ENCODE measurements at places on chromosomes 1 and 21.

DNA sequence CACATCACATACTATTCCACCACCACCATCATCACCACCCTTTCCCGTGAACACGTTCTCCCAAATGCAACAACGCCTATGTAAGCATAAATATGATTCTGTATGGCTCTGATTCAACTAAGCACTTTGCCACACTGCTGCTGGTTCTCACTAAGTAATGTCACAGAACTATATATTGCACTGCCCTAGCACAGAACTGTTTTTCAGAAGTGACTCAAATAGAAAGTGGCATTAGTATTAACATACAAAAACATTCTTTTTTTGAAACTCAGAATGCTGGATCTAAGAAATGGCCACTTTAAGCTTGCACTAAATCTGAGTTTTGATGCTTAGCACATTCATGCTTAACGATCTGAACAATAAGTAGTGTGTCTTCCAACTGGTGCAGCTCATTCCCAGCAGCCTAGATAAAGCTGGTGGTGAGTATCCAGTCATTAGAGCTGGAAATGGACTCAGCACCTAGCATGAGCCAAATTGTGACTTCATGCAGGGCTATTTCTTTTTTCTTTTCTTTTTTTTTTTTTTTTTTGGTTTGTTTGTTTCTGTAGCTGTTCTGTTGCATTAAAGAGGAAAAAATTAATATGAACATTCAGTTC lies 46.2 kb upstream of the ZC3H11B start:
- no peak for DNase-seq

DNA sequence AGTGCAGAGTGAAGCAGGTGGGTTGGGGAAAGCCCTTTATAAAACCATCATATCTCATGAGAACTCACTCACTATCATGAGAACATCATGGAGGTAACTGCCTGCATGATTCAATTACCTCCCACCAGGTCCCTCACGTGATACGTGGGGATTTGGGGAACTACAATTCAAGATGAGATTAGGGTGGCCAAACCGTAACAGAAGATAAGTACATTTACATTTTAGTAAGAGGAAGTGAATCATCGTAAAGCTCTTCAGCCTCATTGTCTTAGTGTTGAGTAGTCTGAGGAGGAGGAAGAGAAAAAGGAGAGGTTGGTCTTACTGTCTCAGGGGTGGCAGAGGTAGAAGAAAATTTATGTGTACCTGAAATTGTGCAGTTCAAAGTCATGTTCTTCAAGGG lies 1053.4 kb upstream of the ADGRL4 start:
- DNase-seq, result no peak

DNA sequence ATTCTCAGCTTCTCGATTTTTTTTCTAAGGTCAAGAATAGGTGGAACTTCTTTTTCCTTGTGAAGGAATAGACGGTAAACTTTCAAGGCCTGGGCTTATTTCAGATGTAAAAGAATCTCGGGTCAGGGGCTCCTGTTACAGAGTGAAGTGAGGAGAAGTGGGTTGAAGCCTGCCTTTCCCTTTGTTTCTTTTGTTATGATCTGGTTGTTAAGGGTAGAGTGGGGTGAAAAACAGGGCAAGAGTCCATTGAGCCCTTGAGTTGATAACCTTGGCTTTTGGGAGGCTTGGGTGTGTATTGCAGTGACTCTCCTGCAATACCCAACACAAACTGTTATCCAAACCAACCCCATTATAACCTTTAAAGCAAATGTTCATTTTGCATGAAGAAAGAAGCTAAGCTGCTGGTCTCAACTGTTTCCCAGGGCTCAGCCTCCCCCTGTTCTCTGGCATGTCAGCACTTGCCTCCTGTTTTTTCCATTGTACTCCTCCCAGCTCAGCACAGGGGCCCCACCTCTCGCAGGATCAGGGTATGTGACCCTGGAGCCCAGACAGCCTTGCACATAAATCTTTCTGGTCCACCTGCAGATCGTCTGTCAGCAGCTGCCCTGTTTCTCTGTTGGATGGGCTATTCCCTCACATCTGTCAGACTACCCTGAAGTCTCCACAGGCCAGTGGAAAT lies 102.4 kb downstream of the CACHD1 start:
- DNase-seq, result no peak

DNA sequence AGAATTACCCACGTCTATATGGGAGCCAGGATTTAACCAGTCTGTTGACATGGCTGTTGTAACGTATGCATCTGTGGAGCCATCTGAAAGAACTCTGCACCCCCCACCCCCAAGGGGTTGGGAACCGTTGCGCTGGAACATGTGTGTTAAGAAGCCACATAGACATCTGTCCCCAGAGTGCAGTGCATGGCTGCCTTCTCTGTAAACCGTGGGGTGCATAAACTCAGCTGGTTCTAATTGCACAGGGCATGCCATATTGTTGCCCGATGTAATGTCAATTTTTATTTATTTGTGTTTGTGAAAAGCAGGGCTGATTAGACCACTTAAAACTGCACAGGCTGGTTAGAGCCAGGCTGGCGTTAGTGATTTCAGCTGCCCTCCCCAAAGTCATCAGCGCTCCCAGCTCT lies 70.1 kb upstream of the ROR1 start:
- no peak for DNase-seq

DNA sequence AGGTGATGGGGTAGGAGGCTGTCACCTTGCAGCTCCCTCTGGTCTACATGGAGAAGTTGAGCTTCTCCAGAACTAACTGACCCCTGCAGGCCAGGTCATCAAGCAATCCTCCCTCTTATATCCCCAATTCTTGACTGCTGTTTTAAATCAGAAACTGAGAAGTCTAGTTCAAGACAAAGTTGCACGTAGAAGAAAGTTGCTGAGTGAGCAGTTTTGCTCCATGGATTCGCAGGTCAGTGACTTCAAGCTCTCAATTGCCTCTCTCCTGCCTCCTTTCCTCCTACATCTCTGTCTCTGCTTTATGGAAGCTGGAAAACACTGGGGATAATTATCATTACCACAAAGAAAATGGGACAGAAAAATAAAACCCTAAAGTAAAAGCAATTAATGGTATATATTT lies 32.8 kb upstream of the GBP5 start:
- no peak for DNase-seq

GRCh38 chr1:19365721-19366120 lies 53.6 kb downstream of the SLC66A1 start:
- DNase-seq, result no peak

GRCh38 chr1:81186261-81186660 lies 614.5 kb upstream of the ADGRL2 start:
- no peak for DNase-seq

DNA sequence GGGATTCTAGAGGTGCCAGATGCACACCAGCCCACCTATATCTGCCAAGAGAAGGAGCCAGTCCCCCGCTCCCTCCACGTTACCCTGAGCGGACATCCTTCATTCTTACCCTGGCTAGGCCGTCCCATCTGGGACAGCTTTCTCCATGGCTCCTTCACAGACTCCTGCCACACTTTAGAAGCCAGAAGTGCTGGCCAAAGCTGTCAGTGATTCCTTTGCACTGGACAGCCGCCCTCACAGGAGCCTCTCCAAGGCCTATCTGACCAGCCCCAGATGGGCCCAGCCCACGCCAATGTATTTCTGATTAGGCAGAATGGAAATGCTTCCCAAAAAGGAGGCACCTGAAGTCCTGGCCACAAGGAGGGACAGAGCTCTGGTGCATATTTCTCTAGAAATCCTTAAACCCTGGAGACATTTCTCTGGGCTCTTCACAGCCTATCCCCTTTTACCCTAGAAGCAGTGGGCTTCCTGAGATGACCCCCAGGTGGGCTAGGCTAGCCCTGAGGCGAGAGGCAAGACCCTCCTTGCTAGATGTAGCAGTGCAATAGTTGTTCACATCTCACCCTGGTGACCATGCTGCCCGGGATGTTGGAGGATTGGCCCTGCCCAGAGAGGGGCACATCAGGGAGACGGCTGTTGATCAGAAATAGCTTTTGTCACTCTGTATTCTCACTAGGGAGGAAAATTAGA lies 44.1 kb downstream of the RASSF5 start:
- no peak for DNase-seq

DNA sequence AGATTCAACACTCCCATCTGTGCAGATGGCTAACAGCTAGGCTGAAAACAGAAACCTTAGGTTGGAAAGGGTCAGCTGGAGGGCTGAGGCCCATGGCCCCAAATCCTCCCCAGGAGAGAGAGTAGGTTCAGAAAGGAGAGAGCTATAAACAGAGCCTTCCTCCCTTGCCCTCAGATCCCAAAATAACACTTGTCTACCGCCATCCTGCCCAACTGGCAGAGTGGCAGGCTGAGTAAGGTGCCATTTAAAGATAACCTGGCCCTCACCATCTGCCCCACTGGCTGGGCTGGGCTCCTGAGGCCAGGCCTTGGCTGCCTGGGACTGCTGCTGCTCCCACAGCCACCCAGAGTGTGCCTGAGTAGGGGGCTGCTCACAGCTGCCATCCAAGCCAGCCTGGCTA lies 4.3 kb upstream of the SHISA4 start:
- DNase-seq, result no peak

- peak; percentile 13 for DNase-seq
Measured at GRCh38 chr1:167720965-167721616, 691 bp upstream of the MPZL1 start.

GRCh38 chr1:192153276-192153675 lies 5.0 kb upstream of the RGS18 start:
- DNase-seq, result no peak

GRCh38 chr1:111129376-111129775 lies 10.5 kb downstream of the DRAM2 start:
- no peak for DNase-seq

GRCh38 chr1:219130366-219130935 lies 43.2 kb upstream of the LYPLAL1 start:
- no peak for DNase-seq

- DNase-seq, result no peak
Measured at GRCh38 chr1:241654019-241654418, 1.9 kb downstream of the WDR64 start.

DNA sequence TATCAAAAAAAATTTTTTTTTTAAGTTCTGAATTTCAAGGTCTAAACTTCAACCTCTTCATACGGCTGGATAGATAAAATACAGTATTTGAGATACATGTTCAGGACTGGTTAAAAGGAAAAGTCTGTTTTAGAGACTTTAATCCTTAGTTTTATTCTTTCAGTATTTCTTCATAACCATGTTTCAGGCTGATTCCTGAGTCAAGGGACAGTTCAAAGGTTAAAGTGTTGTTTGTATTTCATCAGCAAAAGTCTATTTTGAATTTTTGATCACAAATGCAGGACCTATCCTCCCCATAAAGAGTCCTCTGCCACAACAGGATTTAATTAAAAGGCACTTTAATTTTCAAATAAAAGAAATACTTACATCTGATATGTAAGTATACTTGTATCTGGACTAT lies 53.5 kb downstream of the SELENOF start:
- no peak for DNase-seq

- peak; percentile 22 for DNase-seq
Measured at GRCh38 chr1:3068564-3069431, at the start of gene PRDM16. Gene PRDM16 (plus strand): TSS chr1:3069203. CDS start chr1:3069260, 57 bp downstream.

DNA sequence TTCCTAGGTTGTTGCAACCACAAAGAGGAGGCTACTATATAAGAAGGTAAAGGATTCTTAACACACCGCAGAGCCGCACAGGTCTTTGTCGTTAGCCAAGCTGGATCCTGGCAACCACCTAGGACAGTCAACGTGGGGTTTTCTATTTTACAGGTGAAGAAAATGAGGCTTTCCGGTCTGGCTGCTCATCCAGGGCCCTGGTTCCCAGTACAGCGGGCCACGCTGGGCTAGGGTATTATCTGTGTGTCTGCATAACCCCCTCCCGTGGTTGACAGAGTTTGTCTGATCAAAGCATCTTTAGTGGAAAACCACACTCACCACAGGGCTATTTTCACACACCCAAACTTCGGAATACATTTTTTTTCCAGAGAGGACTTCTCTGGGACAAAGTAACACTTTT lies 39.0 kb upstream of the PDE9A start:
- peak; percentile 66 for DNase-seq

- no peak for DNase-seq
Measured at GRCh38 chr1:205542367-205542766, 37.9 kb downstream of the CDK18 start.

GRCh38 chr1:194024659-194025058 lies 838.2 kb upstream of the B3GALT2 start:
- no peak for DNase-seq

- DNase-seq, result peak; percentile 52
Measured at GRCh38 chr21:35048183-35048601, 910 bp downstream of the RUNX1 start.

GRCh38 chr1:218546314-218546713 lies 201.2 kb downstream of the TGFB2 start:
- no peak for DNase-seq

DNA sequence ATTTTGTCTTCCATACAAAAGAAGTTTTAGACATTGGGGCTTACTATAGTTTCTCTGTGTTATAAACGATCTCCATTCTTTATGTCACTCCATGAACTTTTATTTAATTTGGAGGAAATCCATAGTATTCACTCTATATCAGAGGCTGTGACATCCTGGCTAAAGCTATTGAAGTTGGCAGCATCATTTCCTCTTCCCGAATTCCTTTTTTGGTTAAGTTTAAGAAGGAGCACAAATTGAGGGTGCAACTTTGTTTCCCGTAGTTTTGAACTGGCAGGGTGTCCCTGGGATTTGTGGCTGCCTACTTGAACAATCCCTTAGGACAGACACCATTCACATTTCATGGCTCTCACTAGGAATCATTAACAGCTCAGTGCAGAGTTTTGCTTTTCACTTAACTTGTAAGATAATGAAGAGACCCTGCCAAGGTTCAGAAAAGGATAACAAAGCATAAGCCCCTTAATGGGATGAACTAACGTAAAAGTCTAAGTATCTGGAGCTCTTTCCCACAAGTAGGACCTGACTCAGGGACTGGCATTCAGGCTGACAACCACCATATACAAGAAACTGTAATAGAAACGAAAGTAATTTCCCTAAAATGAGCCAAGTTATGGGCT lies 13.9 kb downstream of the S1PR1 start:
- DNase-seq, result no peak

DNA sequence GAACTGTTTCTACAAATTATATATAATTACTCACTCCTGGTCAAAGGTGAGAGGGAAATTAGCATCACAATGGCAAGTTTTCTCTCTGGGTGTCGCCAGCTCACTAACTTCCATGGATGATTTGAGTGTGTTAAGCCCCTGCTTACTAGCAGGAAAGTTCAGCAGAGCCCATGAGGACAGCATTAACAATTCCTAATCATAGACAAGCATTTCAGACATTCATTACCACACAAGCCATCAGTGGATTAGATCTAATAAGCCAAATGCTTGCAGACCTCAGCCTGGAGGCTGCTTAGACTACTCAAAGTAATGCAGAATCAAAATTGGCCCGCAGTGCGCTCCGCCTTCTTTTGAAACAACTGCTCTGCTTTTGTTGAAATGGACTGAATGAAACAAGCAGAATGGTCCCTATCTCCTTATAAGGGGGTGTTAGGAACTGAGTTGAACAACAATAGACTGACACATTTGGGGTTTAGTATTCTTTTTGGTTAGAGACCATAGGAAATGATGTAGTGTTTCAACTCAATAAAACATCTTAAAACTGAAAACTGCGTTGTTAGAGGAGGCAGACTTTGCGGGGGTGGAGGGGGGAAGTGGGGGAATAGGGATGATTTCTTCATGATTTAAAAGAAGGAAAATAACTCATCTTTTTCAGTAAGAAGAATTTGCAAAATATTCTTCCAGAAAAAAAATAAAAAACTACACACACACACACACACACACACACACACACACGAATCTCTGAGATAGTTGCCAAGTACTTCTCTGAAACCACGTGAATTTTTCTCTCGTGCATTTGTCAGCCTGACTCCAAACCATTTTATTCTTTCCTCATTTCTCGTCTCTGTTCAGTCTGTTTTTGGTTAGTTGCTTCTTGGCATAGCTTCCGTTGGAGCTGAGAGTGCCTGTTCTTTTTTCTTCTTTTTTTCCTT lies 54.6 kb downstream of the GORAB start:
- no peak for DNase-seq

GRCh38 chr1:81703391-81703755 lies 97.4 kb upstream of the ADGRL2 start:
- no peak for DNase-seq

Measured in CD4-positive, alpha-beta T cell treated with Interleukin-17A for 4 hours (primary cell).